ENCODE measurements at places on chromosomes 12 and 14.

GRCh38 chr12:57552835-57553313, 3.0 kb downstream of the KIF5A start:
- DNase-seq = no peak

DNA sequence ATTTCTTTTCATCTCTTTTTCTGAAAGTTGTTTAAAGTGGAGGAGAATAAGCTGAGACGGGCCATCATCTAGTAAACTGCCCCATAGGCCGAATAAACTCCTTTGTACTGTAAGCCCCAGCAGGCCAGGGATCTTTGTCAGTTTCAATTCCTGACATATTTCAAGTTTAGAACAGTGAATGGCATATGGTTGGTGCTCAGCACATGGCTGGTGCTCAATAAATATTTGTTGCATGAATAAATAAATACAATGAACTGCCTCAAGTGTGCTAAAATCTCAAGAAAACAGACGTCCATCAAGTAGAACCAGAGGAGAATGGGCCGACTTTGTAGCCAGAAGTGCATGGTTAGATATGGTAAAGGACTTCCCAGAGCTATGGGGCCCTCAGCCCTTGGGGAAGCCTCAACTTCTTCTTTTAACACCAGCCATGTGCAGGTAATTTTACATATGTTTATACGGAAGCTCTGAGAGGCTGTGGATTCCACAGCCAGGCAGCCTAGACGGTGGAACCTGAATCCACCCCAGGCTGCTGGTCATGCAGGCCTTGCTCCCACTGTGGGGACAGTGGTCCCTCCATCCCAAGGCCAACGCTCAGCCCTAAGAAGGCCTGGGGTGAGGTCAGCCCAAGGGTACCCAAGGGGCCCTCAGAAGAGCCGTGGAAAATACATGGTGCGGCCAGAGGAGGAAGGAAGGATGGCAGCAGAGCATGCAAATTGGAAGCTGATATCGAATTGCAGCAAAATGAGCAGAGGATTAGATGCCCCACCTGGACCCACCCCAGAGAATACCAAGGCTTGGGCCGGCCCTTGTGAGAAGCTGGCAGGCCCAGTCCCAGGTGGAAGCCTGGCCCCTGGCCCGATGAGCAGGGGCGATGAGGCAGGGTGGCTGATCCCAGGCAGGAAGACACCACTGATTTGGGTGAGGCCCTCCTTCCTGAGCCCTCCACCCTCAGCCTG, 8.7 kb upstream of the AQP2 start:
- DNase-seq = no peak

DNA sequence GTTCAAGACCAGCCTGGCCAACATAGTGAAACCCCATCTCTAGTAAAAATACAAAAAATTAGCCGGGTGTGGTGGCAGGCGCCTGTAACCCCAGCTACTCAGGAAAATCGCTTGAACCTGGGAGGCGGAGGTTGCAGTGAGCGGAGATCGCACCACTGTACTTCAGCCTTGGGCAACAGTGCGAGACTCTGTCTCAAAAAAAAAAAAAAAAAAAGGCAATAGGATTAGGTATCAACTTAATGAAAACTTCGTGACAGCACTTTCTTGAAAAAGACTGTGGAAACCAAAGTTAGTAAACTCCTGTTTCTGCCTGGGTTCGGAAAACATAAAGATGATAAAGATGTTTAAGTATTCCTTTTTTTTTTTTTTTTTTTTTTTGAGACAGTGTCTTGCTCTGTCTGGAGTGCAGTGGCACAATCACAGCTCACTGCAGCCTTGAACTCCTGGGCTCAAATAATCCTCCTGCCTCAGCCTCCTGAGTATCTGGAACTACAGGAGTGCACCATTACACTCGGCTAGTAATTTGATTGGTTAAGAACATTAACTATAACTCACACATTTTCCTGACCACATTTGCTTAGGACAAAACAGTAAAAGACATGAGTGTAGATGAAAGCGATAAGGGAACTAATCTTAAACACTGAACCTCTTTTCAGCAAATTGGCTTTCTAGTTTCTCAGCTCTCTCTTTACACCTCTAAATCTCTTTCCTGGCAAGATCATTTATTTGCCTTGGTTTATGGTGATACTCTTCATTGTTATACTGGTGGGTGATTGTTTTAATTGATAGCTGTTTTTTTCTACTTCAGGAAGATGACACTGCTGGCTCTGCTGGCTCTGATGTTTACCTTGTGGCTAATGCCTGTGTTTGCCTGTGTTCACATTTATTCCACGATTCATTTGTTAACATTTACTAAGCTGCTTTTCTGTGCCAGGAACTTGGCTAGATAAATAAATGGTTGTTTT, 15.8 kb downstream of the HIF1A start:
- DNase-seq = no peak

GRCh38 chr12:104232609-104233280, 17.2 kb downstream of the TXNRD1 start:
- DNase-seq = no peak

DNA sequence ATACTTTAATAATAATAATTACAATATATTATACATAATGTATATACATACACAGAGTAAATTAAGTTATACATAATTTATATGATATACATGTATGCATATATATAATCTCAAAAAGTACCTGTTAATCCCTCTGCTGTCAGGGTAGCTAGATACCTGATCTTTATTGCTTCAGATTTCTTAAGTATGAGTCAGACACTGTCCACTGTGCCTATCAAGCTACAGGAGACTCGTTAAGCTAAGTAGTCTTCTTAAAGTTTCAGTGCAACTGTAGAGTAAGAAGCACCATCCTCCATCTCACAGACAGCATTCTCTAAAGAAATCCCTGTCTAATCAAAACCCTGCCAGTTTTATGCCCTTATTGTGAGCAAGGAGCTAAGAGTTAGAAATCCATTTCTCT, 428.7 kb downstream of the RERGL start:
- DNase-seq = no peak

DNA sequence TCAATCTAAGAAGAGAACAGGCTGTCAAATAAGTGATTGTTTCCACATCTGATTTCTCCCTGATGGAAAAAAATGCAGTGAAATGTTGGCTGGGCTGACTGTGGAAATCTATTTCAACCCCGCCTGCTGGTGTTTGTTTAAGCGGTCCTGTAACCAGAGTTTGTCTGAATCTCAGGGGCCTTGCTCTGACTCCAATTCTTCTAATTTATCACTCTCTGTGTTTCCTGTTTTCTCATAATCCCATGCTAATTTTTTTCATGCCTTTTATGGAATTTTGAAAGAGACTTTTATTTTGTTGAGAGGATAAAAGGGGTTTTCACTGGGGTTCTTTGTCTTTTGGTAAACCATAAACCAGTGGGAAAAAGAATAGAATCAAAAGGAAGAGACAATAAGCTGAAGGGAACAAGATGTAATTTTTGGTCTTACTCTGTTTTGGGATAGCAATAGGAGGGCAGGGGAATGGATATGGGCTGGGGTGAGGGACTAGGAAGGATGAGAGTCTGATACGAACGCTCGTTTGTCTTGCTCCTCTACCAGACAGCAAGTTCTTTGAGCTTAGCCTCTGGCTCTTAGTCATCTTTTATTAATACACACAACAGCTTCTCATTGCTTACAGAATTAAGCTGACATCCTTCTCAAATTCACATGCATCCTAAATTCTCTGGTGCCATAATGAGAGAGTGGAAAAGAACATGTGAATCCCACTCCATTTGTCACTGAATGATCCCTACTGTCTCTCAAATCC, 8.0 kb upstream of the MGP start:
- no peak for DNase-seq

- DNase-seq = no peak
These were observed 2.9 kb upstream of the OTX2 start for GRCh38 chr14:56813143-56813551.

- peak; percentile 9 for DNase-seq
These were observed 11.2 kb upstream of the PYGL start for GRCh38 chr14:50955373-50956043.

DNA sequence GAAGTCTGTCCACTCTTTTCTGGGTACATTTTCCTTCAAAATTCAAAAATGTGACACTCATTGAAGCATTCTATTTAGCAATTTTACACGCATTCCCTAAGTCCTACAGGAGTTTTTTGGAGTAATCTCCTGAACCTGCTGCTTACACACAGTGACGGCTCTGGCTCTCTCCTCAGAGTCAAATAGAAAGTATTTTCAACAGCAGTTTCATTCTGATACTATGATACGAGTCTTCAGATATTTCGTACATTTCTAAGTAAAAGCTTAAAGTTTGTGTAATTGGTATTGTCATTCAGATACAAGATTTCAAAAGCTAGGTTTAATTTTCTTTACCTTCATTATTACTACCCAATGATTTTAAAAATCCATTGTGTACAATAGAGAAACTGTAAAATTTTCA, 36.4 kb downstream of the PIWIL1 start:
- DNase-seq = no peak

DNA sequence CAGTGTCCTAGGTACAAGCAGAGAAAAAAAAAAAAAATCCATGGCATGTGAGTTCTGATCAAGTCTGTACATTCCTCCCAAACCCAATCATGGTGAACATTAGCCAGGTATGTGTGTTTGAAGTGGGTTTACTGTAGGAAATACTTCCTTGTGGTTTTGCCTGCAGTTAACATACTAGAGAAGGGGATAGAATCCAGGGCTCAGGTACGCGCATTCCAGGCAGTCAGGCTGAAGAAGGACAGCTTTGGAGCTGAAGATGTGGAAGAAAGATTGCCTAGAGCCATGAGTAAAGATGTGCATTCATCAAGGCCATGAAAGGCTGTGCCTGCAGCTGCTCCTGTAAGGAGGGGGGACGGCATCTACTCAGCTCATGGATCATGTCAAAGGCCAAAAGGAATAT, 88.2 kb upstream of the NTF3 start:
- DNase-seq = no peak
